Liver (tissue), 10 donors: ENCODE measurements at places on chromosomes 2 and 18. TPM values are rescaled to one million over a fixed set of nuclear protein-coding genes. Genes with fewer than 3 reads are reported as not detected.

- no peaks in the 10 kb centered on the region for H3K4me1 ChIP-seq
- H3K27ac ChIP-seq, result no peak overlapping the region
- no peak overlapping the region for H3K4me3 ChIP-seq
- H3K36me3 ChIP-seq, result peaks cover 6% of the 10 kb centered on the region
- no peak for DNase-seq
Observed at GRCh38 chr2:230435431-230435830, 19.4 kb downstream of the SP100 start.

GRCh38 chr18:6547476-6547875, 132.8 kb upstream of the L3MBTL4 start:
- no peak overlapping the region for H3K4me3 ChIP-seq
- no peak overlapping the region for H3K27ac ChIP-seq
- H3K4me1 ChIP-seq, result no peaks in the 10 kb centered on the region
- no peak for DNase-seq
- no peaks in the 10 kb centered on the region for H3K27me3 ChIP-seq

GRCh38 chr2:32947076-32947483, 327 bp downstream of the LTBP1 start:
- H3K27ac ChIP-seq, result peak overlapping the region; percentile 45
- no peaks in the 10 kb centered on the region for H3K27me3 ChIP-seq
- peak; percentile 64 for DNase-seq

GRCh38 chr2:118936936-118937335, 5.1 kb upstream of the MARCO start:
- H3K27ac ChIP-seq, result no peak overlapping the region
- no peaks in the 10 kb centered on the region for H3K36me3 ChIP-seq
- no peak for DNase-seq
- no peaks in the 10 kb centered on the region for H3K4me1 ChIP-seq
- H3K27me3 ChIP-seq, result no peaks in the 10 kb centered on the region

GRCh38 chr2:28975671-28976070, 5.4 kb upstream of the TOGARAM2 start:
- no peak overlapping the region for H3K27ac ChIP-seq
- H3K36me3 ChIP-seq, result no peaks in the 10 kb centered on the region
- no peaks in the 10 kb centered on the region for H3K27me3 ChIP-seq
- no peaks in the 10 kb centered on the region for H3K4me1 ChIP-seq

DNA sequence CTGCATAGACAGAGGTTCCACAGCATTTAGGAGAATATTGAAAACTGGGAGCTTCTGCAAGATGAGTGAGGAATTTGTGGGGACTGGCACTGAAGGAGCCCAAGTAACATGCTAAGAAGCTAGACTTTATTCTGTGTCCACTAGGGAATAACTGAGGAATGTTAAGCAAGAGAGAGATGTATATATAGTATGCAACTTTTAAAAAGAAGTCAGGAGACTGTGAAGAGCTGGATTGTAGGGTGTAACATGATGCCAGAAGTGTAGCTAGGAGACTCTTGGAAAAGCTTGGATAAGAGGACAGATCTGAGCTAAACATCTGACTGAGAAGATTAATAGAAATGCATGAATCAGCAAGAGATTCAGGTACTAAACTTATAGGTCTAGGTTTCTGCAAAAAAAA, 270.6 kb upstream of the MMADHC start:
- H3K27me3 ChIP-seq, result no peaks in the 10 kb centered on the region
- H3K4me3 ChIP-seq, result no peak overlapping the region
- no peak overlapping the region for H3K27ac ChIP-seq
- no peaks in the 10 kb centered on the region for H3K4me1 ChIP-seq

DNA sequence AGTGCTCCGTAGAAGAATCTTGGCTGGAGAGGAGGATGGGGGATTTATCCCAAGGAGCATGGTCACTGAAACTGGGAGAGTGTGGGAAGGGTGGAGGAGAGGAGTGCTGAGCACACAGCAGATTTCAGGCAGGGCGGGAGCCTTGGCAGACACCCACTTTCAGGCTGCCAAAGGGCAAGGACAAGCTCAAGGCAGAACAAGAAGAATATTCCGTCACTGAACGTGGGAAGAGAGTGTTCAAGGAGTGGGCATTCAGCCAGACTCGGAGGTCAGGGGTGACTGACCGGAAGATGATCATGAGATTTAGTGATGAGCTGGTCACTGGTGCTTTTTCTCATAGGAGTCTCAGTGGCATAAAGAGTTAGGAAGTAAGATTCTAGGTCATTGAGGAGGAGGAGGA, 136.2 kb upstream of the RASGRP3 start:
- H3K4me1 ChIP-seq, result no peaks in the 10 kb centered on the region
- H3K27me3 ChIP-seq, result no peaks in the 10 kb centered on the region
- DNase-seq, result no peak
- H3K4me3 ChIP-seq, result no peak overlapping the region

GRCh38 chr2:154952346-154952980, 254.0 kb downstream of the KCNJ3 start:
- H3K4me3 ChIP-seq, result no peak overlapping the region
- no peaks in the 10 kb centered on the region for H3K36me3 ChIP-seq
- H3K27me3 ChIP-seq, result no peaks in the 10 kb centered on the region
- H3K4me1 ChIP-seq, result no peaks in the 10 kb centered on the region

- H3K4me1 ChIP-seq, result no peaks in the 10 kb centered on the region
- H3K4me3 ChIP-seq, result no peak overlapping the region
- DNase-seq, result no peak
Observed at GRCh38 chr2:45728458-45728942, 77.0 kb downstream of the PRKCE start.

GRCh38 chr2:85534099-85534498, 4.9 kb upstream of the MAT2A start:
- no peak overlapping the region for H3K4me3 ChIP-seq
- H3K36me3 ChIP-seq, result no peaks in the 10 kb centered on the region
- no peak for DNase-seq
- no peak overlapping the region for H3K27ac ChIP-seq
- peaks cover 13% of the 10 kb centered on the region for H3K4me1 ChIP-seq
- H3K27me3 ChIP-seq, result no peaks in the 10 kb centered on the region

GRCh38 chr2:216804357-216805350, 55.2 kb downstream of the TNP1 start:
- no peaks in the 10 kb centered on the region for H3K36me3 ChIP-seq
- no peak overlapping the region for H3K4me3 ChIP-seq
- no peaks in the 10 kb centered on the region for H3K27me3 ChIP-seq
- peaks cover 6% of the 10 kb centered on the region for H3K4me1 ChIP-seq
- no peak overlapping the region for H3K27ac ChIP-seq

- no peak overlapping the region for H3K27ac ChIP-seq
- H3K4me3 ChIP-seq, result no peak overlapping the region
- H3K36me3 ChIP-seq, result no peaks in the 10 kb centered on the region
Observed at GRCh38 chr2:240229603-240230235, 89.3 kb upstream of the OTOS start.

DNA sequence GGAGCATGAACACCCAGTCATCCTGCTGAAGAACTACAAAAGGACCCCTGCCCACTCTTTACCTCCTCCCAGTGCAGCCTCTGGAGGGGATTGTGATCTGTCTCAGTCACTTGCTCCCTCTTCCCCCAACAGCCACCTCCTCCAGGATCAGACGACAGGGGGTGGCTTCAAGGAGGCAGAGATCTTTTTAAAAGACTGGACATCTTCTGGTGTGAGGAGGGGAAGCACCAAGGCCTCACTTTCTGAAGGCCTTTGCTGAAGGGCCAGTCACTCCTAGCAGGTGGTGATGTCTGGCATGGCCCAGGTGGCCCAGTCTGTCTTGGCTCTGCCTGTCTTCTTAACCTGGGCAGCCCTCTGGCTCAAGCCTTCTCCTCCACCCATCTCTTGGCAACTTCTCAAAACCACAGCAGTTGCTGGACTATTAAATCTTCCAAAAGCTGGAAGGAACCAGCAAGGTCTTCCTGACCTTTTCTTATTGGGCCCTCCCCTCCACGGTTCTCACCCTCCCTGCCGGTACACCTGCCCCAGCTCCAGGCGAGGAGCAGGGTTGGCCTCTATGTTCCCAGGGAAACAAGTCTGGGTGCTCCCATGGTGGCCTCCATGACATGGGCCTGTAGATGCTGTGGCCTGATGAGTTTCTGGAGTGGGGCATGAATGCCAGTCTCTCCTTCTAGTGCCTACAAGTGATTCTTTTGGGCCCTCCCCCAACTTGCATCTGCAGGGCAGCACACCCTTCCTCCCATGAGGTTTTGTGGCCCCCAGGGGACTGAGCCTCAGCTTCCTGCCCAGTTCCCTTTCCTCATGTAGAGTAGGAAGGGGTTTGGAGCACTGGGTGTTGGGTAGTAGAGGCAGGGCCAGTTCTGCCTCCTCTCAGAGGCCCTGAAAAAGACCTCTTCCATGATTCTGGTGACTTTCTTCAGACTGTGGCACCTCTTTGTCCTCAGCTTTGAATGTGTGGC, 5.0 kb upstream of the ATP6V1B1 start:
- no peak for DNase-seq
- H3K27ac ChIP-seq, result no peak overlapping the region
- H3K4me3 ChIP-seq, result no peak overlapping the region
- H3K4me1 ChIP-seq, result no peaks in the 10 kb centered on the region
- no peaks in the 10 kb centered on the region for H3K27me3 ChIP-seq

- no peak for DNase-seq
- no peak overlapping the region for H3K27ac ChIP-seq
- no peaks in the 10 kb centered on the region for H3K27me3 ChIP-seq
- no peaks in the 10 kb centered on the region for H3K36me3 ChIP-seq
- H3K4me3 ChIP-seq, result no peak overlapping the region
Observed at GRCh38 chr2:3139906-3140305, 237.7 kb downstream of the EIPR1 start.

GRCh38 chr18:80223581-80224148, 23.6 kb downstream of the PARD6G start:
- no peak overlapping the region for H3K4me3 ChIP-seq
- DNase-seq, result no peak
- H3K4me1 ChIP-seq, result no peaks in the 10 kb centered on the region
- no peak overlapping the region for H3K27ac ChIP-seq
- no peaks in the 10 kb centered on the region for H3K27me3 ChIP-seq
- no peaks in the 10 kb centered on the region for H3K36me3 ChIP-seq

DNA sequence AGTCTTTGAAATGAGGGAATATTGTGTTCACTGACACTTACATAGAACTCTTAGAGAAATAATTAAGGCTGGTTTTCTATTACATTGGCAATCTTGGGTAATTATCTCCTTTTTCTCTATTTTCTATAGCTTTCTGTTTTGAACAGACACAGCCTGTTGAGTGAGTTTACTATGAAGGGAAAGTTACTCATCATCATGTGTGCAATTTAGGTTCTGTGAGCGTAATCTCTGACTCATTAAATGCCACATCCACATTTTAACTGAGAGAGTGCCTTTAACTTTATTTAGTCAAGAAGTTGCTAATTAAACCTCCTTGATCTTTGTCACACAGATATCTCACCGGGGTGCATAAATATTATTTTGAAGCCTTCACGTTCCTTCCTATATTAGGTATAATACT, 174.0 kb upstream of the SLC8A1 start:
- H3K27me3 ChIP-seq, result no peaks in the 10 kb centered on the region
- H3K27ac ChIP-seq, result no peak overlapping the region
- H3K4me3 ChIP-seq, result no peak overlapping the region
- no peak for DNase-seq

DNA sequence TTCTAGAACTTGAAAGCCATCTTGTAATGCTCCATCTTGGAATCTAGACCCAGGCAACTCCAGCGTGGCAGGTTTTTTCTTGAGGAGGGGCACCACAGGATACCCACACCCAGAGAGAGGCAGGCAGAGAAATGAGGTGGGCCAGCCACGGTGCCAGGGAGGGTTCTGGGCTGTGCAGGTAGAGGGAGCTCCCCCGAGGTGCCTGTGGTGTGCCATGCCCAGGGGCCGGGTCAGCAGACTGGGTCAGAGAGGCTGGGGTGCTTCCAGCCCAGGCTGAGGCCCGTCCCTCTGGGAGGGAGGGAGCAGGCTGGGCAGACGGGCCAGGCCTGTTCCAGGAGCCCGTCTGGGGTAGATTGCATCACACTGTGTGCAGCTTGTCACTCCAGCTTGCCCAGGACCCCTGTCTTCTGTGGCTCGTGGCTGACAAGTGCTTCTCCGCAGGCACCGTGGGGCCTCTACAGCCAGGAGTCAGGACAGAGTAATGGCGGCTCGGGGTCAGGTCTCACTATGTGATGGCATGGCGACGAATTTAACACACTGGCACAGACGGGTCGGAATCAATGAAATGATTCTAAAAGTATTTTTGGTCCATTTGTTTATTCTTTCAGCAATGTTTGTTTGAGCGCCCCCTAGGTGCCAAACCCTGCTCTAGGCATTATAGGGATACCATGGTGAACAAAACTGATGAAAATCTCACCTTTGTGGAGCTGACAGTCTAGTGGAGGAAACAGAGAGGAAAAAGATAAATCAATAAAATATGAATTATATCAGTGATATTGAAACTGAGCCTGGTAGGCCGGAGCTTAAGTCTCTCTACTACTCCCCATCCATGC, 144.0 kb downstream of the ACOXL start:
- H3K27ac ChIP-seq, result no peak overlapping the region
- no peaks in the 10 kb centered on the region for H3K27me3 ChIP-seq
- H3K4me1 ChIP-seq, result no peaks in the 10 kb centered on the region
- DNase-seq, result no peak
- H3K36me3 ChIP-seq, result no peaks in the 10 kb centered on the region

DNA sequence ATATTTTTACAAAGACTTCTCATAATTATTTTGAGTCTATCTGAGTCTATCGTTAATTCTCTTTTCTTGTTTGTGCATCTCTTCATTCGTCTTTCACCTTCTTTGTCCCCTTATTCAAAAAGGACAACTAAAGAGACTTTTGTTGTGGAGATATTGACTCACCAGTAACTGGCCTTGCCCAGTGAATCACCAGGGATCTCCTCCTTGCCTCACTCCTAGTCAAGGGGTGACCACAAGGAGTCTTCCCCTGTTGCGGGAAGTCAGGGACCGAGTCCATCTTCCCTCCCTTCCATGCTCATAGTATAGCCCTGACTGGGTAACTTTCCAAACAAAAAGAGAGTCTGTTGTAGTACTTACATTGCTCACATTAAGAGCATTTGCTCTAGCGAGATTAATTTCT, 158.9 kb downstream of the NEB start:
- H3K36me3 ChIP-seq, result no peaks in the 10 kb centered on the region
- H3K27me3 ChIP-seq, result no peaks in the 10 kb centered on the region
- no peaks in the 10 kb centered on the region for H3K4me1 ChIP-seq
- DNase-seq, result no peak
- no peak overlapping the region for H3K27ac ChIP-seq
- H3K4me3 ChIP-seq, result no peak overlapping the region

- H3K4me1 ChIP-seq, result no peaks in the 10 kb centered on the region
- no peaks in the 10 kb centered on the region for H3K27me3 ChIP-seq
- H3K27ac ChIP-seq, result no peak overlapping the region
- DNase-seq, result no peak
- no peak overlapping the region for H3K4me3 ChIP-seq
Observed at GRCh38 chr2:37375741-37376288, 31.4 kb downstream of the QPCT start.

GRCh38 chr2:100812116-100812515, 7.8 kb upstream of the NPAS2 start:
- H3K4me1 ChIP-seq, result peaks cover 8% of the 10 kb centered on the region
- no peak overlapping the region for H3K4me3 ChIP-seq
- no peak for DNase-seq
- H3K27ac ChIP-seq, result no peak overlapping the region

The EPAS1 gene
- 26.2 TPM for polyA plus RNA-seq

The WDPCP gene
- polyA plus RNA-seq, result 1.1 TPM

The NPPC gene
- polyA plus RNA-seq, result not detected

The ASAP2 gene
- 1.6 TPM for polyA plus RNA-seq

The NT5C1B gene
- 0.02 TPM for polyA plus RNA-seq

The RUFY4 gene
- 0.08 TPM for polyA plus RNA-seq

The CD302 gene
- 86.5 TPM for polyA plus RNA-seq

The GAREM1 gene
- polyA plus RNA-seq, result 2.3 TPM

The CYP27C1 gene
- polyA plus RNA-seq, result 0.14 TPM

The DSG4 gene
- not detected for polyA plus RNA-seq

The OTOS gene
- not detected for polyA plus RNA-seq
